ENCODE measurements at places on chromosomes 1 and 21. TPM values are rescaled to one million over a fixed set of nuclear protein-coding genes. Genes with fewer than 3 reads are reported as not detected.

DNA sequence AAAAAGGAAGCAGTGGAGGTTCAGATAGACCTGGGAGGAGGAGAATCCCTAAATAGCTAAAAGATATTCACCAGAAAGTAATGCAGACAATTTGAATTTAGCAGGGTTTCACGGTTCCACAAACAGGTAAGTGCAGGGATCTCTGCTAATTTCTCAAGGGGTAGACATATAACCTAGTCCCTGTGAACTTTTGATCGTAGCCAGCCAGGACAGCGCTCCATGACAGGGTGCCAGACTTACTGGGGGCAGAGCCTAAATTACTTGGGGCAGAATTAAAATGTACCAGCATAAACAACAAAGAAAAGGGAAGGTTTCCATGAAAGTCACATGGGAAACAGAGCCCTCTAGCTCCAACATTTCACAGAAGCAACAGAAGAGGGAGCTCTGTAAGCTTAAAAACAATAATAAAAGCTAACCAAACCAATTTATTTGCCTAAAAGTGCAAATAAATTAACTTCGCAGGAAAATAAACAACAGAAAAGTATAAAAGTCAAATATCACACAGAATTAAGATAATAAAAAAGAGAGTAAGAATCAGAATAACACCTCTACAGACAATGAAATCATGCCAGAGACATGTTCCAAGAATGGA is 198.3 kb downstream of the DUSP10 start:
- H3K4me3 ChIP-seq, result no peak overlapping the region
- H3K4me1 ChIP-seq, result no peaks in the 10 kb centered on the region
- no peak overlapping the region for H3K27ac ChIP-seq
- DNase-seq, result no peak
- H3K36me3 ChIP-seq, result no peaks in the 10 kb centered on the region
- no peaks in the 10 kb centered on the region for H3K27me3 ChIP-seq

- peaks cover 1% of the 10 kb centered on the region for H3K27me3 ChIP-seq
- no peak overlapping the region for H3K27ac ChIP-seq
- H3K4me3 ChIP-seq, result no peak overlapping the region
- H3K4me1 ChIP-seq, result peaks cover 4% of the 10 kb centered on the region
Observed at GRCh38 chr1:90502194-90502593, 214.9 kb downstream of the BARHL2 start.

DNA sequence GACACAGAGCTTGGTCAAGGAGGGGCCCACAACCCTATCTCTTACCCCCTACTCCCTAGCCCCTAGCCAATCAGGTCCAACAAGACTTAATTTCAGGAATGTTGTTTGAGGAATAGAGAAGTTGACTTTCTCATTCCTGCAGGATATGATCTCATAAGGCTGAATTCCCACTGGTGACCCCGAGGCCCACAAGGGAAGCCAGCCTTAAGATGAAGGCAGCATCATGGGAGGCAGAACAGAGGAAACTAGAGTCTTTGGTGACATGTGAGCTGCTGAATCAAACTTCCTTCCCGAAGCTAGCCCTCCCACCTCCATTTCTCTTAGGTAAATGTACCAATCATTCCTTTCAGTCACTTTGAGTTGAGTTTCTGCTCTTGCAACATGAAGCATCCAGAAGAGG is 9.1 kb upstream of the PDIK1L start:
- no peaks in the 10 kb centered on the region for H3K36me3 ChIP-seq
- H3K4me3 ChIP-seq, result no peak overlapping the region
- H3K27me3 ChIP-seq, result peaks cover 3% of the 10 kb centered on the region
- no peak for DNase-seq

DNA sequence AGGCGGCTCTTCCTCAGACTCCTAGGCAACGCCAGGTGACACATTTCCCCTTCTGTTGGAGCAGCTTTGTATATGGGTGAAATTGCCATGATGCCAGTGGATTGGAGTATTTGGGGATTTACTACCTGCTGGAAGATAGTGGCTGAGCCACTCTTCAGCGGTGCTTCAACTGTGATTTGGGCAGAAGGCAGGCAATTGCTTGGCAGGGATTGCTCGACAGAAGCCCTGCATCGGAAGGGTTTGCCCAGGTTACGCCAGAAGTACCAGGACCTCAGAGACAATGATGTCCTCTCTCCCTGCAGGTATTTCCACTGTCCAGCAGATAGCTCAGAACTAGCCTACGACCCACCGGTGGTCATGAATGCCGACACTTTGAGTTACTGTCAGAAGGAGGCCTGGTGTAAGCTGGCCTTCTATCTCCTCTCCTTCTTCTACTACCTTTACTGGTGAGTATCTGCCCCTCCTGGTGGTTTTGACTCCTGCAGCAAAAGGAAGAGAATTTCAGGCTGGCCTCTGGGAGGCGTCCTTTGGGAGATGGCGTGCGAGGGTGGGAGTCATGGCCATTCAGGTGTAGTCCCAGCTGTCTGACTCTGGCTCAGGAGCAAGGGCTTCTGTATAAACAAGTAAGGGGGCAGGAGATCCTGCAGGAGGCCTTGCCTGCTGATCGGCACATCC is 118.3 kb downstream of the CNIH3 start:
- peaks cover 10% of the 10 kb centered on the region for H3K27me3 ChIP-seq
- no peak overlapping the region for H3K4me3 ChIP-seq
- H3K27ac ChIP-seq, result no peak overlapping the region
- no peak for DNase-seq
- peaks cover 24% of the 10 kb centered on the region for H3K4me1 ChIP-seq

GRCh38 chr1:174938281-174939007 is 61.3 kb upstream of the CACYBP start:
- no peaks in the 10 kb centered on the region for H3K36me3 ChIP-seq
- no peak for DNase-seq
- peaks cover 2% of the 10 kb centered on the region for H3K27me3 ChIP-seq
- H3K4me3 ChIP-seq, result no peak overlapping the region

GRCh38 chr1:194865383-194865782 is 1679.0 kb upstream of the B3GALT2 start:
- no peak for DNase-seq
- H3K4me3 ChIP-seq, result no peak overlapping the region
- no peaks in the 10 kb centered on the region for H3K36me3 ChIP-seq
- H3K4me1 ChIP-seq, result no peaks in the 10 kb centered on the region

DNA sequence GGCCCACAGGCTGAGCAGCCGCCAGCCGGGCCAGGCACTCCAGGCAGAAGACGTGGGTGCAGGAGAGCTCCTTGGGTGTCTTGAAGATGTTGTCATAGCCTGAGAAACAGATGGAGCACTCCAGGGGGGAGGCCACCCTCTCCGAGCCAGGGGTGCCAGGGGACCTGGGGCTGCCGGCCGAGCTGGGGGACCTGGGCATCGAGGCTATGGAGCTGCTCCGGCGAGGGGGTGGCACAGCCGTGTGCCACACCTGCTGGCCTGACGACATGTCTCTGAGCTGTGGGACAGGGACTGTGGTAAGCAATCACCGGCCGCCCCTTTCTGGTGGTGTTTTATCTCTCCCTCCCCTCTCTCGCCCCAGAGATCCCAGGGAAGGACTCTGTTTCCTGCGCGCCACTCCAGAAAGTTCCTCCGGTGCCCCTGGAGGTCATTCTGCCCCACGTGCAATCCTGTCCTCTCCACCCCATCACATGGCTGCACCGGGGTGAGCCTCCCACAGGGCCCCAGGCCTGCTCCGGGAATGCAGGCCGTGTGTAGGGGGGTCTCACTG is 1.7 kb downstream of the RNF223 start:
- H3K4me1 ChIP-seq, result no peaks in the 10 kb centered on the region
- no peak overlapping the region for H3K4me3 ChIP-seq
- H3K27me3 ChIP-seq, result peaks cover 10% of the 10 kb centered on the region
- DNase-seq, result no peak

GRCh38 chr1:10622910-10623685 is 148.3 kb downstream of the PEX14 start:
- H3K27me3 ChIP-seq, result peaks cover 5% of the 10 kb centered on the region
- H3K36me3 ChIP-seq, result peaks cover 8% of the 10 kb centered on the region
- no peak for DNase-seq
- H3K27ac ChIP-seq, result no peak overlapping the region

GRCh38 chr1:166814611-166815010 is 24.7 kb upstream of the POGK start:
- H3K27me3 ChIP-seq, result peaks cover 4% of the 10 kb centered on the region
- H3K27ac ChIP-seq, result no peak overlapping the region
- DNase-seq, result no peak
- H3K36me3 ChIP-seq, result no peaks in the 10 kb centered on the region

DNA sequence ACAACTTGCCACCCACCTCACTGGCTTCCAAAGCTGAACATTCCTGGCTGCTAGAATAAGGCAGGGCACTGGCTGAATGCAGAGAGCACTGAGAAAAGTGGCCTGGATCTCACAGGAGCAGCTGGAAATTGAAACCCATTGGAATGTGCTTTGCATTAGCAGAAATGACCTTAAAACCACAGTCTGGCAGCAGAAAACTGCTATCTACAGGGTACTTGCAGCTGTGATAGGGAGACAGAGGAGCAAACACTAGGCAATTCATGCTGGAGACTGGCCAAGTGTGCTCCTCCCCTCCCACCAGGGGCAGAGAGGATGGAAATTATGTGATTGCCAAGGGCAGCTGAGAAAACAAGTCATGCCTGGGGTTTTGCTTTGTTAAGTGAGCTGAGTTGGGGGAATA is 47.2 kb downstream of the HSD3B1 start:
- no peaks in the 10 kb centered on the region for H3K27me3 ChIP-seq
- peaks cover 6% of the 10 kb centered on the region for H3K4me1 ChIP-seq
- H3K4me3 ChIP-seq, result no peak overlapping the region
- H3K36me3 ChIP-seq, result no peaks in the 10 kb centered on the region
- no peak overlapping the region for H3K27ac ChIP-seq
- no peak for DNase-seq

GRCh38 chr1:54510715-54511270 is 37.2 kb upstream of the ACOT11 start:
- no peak overlapping the region for H3K4me3 ChIP-seq
- peaks cover 4% of the 10 kb centered on the region for H3K27me3 ChIP-seq
- no peak for DNase-seq
- H3K27ac ChIP-seq, result no peak overlapping the region

DNA sequence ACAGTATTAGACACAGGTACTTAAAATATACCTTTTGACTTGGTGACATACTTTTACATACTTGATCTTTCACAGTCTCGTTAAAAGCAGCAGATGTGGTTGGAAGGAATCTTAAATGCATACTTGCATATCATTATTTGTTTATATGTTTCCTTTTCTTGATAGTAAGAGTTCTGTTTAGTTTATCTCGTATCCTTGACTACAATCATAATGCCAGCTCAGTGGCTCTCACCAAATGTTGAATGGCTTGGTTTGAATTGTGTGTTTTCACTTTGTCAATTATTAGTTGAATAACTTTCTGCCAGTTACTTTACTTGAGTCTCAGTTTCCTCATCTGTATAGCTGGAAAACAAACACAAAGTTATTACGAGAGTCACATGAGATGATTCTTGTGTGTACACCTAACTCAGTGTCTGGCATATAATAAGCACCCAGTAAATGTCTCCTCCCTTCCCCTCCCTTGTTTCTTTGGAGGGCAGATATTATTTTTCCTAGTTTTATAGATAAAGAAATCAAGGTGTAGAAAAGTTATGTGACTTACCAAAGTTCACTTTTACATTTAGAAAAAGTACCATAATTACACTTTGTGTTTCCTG is 131.6 kb upstream of the IVNS1ABP start:
- no peaks in the 10 kb centered on the region for H3K36me3 ChIP-seq
- no peak overlapping the region for H3K27ac ChIP-seq
- H3K4me1 ChIP-seq, result peaks cover 13% of the 10 kb centered on the region
- no peak overlapping the region for H3K4me3 ChIP-seq

- H3K4me1 ChIP-seq, result peaks cover 2% of the 10 kb centered on the region
- no peak overlapping the region for H3K4me3 ChIP-seq
- no peak overlapping the region for H3K27ac ChIP-seq
Observed at GRCh38 chr21:26388731-26389231, 184.3 kb downstream of the CYYR1 start.

- peak; percentile 86 for DNase-seq
- H3K27me3 ChIP-seq, result peaks cover 10% of the 10 kb centered on the region
- peaks cover 82% of the 10 kb centered on the region for H3K4me1 ChIP-seq
- H3K4me3 ChIP-seq, result peak within 1 kb of the TSS; percentile 86
- H3K36me3 ChIP-seq, result peaks cover 30% of the 10 kb centered on the region
- peak within 1 kb of the TSS; percentile 99 for H3K27ac ChIP-seq
Observed at GRCh38 chr1:113978863-113979702, at the start of gene OLFML3. Gene OLFML3, plus strand, starts transcription at chr1:113979474. Its CDS starts 43 bp downstream, at chr1:113979517.

DNA sequence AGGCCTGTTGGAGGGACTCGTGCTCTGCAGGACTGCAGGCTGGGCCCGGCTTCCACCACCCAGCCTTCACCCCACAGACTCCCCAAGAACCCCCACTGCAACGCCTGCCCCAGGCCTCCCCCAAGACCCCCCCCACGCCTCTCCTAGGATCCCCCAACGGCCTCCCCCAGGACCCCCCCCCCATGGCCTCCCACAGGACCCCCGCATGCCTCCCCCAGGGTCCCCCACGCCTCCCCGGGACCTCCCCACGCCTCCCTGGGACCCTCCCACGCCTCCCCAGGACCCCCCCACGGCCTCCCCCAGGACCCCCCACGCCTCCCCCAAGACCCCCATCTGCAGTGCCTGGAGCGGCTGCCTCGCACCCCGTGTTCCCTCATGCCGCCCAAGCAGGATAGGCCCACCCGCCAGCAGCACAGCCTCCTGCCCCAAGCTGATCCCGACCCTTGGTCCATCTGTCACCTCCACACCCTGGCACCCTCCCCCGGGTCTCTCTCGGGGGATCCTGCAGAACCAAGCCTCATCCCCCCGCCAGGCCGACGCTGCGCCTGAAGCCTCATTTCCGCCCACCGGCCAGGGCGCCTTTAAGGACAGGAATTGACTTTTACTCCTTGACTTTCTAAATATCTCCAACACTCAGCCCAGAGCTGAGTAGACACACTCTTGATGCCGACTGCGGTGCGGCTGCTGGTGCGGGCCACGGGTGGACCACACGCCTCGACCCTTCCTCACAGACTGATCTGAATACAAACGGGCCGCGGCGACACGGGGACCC is 14.1 kb upstream of the RNF223 start:
- no peak for DNase-seq
- H3K27me3 ChIP-seq, result peaks cover 9% of the 10 kb centered on the region
- H3K27ac ChIP-seq, result no peak overlapping the region
- H3K36me3 ChIP-seq, result peaks cover 7% of the 10 kb centered on the region

DNA sequence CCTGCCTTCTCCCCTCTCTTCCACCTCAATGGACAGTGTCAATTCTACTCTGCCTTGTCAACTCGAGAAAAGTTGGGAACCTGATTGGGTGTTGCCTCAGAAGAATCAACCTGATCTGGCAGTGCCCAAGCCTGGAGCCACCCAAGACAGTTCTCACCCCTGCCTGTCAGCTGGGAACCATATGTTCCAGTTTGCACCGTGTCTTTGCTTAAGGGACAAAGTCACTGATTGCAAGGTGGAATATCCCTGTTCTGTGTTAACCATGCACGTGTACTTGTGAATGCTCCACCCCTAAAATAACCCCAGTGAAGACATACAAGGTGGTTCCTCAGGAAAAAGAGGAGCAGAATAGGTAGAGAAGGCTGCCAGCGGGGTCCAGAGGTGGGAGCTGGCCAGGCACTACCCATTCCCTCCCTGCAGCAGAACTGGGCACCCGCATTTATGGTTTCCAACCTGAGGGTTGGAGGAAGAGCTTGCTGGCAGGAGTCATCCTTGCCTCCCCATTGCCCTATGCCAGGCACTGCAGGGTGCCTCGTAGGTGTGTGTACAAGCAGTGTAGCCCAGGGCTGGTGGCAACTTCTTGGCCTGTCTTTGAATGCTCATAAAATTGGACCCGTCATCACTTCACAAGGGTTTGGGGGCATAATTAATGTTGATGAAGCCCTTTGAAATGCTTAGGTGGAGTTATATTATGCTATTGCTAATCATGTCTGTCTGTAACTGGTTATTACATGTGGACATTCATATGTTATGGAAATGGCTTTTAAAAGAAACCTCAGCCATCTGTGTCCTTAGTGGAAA is 11.3 kb downstream of the NIPAL3 start:
- no peaks in the 10 kb centered on the region for H3K27me3 ChIP-seq
- no peak overlapping the region for H3K4me3 ChIP-seq

The S100A16 gene
- 363 TPM for total RNA-seq

The VCAM1 gene
- not detected for total RNA-seq

The CASZ1 gene
- 6.3 TPM for total RNA-seq

The KRTAP12-2 gene
- total RNA-seq, result not detected

The SYNC gene
- total RNA-seq, result 0.49 TPM

The ELOVL1 gene
- 88.7 TPM for total RNA-seq

The RHBDL2 gene
- not detected for total RNA-seq
